ENCODE measurements at places on chromosomes 6 and 20.

- DNase-seq, result no peak
Measured at GRCh38 chr20:14925300-14925699, 587.9 kb upstream of the FLRT3 start.

- DNase-seq, result no peak
Measured at GRCh38 chr6:24899136-24899996, 36.4 kb downstream of the RIPOR2 start.

- no peak for DNase-seq
Measured at GRCh38 chr20:2380601-2381000, at the start of gene TGM6. Gene TGM6, plus strand, starts transcription at chr20:2380901. Its CDS starts 68 bp downstream, at chr20:2380969.

DNA sequence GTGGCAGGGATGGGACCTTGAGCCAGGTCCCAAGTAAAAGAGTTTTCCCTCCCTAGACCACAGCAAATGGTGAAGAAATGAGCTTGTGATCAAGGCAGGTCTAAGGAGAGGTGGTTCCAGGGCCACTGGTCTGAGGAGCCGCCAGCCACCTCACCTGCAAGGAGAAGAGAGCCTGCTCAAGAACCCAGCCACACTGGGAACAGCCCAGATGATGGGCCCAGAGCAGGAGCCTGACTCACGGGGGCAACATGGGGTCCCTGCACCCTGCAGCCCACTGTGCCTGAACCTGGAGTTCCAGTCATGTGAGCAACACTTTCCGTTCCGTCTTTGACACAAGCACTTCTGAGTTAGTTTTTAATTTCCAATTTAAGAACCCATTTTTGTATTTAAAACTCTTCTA is 204.5 kb upstream of the CDH4 start:
- no peak for DNase-seq

- DNase-seq, result no peak
Measured at GRCh38 chr6:133806382-133807140, 82.4 kb upstream of the TCF21 start.

DNA sequence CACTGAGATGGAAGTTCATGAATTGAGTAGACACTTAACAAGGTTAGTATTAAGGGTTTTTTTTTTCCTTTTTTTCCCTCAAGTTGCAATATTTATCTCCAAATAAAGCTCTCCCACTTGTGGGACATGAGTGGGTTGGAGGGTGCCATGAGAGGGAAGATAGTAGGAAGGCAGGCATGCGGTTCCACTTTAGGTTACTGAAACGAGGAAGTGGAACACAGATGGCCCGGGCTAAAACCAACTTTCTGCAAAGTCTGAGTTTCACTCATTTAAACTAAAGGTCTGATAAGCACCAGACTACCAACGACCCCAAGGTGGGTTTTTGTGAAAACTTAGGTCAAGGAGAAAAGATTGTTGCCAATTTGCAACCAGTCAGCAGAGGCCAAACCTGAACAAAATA is 42.2 kb downstream of the TBC1D7 start:
- no peak for DNase-seq

DNA sequence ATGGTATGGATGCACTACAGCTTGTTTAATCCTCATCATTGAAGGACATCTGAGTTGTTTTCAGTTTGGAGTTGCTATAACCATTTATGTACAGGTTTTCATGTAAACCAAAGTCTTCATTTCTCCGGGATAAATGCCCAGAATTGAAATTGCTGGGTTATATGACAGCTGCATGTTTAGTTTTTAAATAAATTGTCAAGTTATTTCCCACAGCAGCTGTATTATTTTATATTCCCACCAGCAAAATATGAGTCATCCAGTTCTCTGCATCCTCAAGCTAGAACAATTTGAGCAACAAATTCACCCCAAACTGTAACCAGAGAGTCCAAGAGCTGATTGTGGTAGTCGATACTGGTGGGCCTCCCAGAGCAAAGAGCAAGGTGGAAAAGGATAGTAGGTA is 161.0 kb upstream of the PRND start:
- no peak for DNase-seq

- DNase-seq, result peak; percentile 92
Measured at GRCh38 chr6:148760568-148761526, 14.0 kb downstream of the UST start.

GRCh38 chr6:11160199-11160598 is 48.7 kb upstream of the ERVFRD-1 start:
- DNase-seq, result no peak

- peak; percentile 57 for DNase-seq
Measured at GRCh38 chr20:59466107-59466815, 138.1 kb upstream of the PHACTR3 start.

DNA sequence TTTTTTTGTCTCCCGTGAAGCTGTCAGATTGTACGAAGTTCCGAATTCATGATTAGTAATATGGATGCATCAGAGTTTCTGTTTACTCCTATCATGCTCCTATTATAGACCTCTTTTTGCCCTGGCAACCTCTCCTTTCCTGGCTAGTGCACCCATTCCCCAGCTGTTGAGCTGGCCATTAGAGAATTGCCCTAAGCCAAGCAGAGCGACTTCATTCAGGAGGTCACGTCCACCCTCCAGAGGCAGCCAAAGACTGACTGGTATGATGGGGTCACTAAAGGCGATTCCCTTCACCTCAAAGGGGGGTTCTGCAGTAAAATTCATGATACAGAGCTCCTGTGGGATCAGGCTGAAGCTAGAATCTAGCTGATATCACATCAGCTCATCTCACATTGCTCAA is 351.9 kb downstream of the BTBD3 start:
- no peak for DNase-seq

DNA sequence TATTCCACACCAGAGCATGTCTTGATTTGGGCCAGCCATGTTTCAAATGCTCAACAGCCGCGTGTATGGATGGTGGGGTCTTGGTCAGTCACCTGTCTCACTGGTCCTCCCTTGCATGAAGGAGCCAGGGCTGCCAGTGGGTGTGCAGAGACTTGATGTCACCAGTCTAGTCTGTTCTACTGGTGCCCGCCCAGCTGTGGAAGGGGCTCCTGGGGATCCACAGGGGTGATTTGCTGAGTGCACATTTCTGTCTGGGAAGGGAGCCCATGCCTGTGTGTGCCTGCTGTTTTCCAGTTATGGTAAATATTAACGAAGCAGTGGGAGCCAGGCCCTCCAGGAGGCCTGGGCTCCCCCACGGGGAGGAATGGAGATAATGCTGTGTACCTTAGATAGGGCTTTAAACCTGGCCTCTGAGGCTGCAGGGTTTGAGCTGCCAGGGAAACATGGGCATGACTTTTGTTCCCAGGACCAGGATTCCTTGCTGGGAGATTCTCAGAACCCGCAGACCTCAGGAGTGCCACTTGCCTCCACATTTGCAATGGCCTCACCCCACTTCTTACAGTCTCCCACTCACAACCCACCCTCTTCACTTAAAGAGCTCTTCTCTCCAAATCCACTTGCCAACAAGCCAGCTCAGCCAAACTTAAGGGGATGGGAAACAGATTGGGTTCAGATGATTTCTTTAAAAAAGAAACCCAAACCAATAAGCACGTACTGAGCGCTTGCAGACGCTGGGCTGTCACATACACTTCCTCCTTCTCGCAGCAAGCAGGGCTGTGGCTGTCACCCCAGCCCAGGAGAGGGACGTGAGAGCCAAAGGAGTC is 54.1 kb downstream of the VEGFA start:
- no peak for DNase-seq

DNA sequence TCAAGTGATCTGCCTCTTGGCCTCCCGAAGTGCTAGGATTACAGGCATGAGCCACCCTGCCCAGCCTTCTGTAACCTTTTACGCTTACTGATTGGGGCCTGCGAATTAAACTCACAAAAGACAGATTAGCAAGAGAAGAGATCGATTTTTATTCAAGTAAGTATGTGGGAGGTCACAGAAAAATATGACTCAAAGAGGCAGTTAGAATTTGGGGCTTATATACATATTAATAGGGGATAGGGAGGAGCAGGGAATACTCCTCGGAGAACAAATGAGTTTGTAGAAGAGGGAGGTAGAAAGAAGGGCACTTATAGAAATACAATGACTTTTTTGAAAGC is 78.9 kb downstream of the CD24 start:
- DNase-seq, result no peak

GRCh38 chr20:34553366-34553867 is 5.1 kb upstream of the MAP1LC3A start:
- no peak for DNase-seq

- DNase-seq, result peak; percentile 80
Measured at GRCh38 chr20:58852543-58853271, at the start of gene GNAS. Gene GNAS, plus strand, starts transcription at chr20:58852716.

DNA sequence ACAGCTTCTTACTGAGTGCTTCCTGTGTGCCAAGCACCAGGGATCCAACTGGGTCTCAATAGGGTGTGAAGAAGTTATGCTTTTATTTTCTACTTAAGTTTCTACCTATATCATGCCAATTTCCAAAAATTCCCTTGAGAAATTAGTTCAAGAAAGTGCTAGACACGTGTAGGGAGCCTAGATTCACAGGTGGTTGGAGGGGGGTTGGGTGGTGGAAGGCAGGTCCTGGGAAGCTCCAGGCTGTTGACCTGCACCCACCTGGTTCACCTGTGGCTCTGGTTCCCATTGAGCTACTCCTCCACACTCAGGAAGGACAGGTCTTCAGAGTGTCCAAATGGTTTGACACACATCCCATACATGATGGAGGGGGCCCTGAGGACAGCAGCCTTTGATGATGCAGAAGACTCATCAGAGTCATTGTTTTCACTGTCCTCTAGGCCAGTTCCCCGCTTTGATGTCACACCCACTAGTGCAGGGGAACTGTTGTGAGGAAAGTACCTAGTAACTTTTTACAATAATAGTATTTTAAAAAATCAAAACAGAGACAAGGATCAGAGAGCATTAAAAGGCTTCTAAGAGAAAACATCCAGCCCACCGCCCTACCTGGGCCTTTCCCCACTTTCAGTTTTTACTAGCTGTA is 39.8 kb upstream of the MYL9 start:
- DNase-seq, result no peak

- no peak for DNase-seq
Measured at GRCh38 chr6:134712311-134712710, 237.6 kb downstream of the ALDH8A1 start.

DNA sequence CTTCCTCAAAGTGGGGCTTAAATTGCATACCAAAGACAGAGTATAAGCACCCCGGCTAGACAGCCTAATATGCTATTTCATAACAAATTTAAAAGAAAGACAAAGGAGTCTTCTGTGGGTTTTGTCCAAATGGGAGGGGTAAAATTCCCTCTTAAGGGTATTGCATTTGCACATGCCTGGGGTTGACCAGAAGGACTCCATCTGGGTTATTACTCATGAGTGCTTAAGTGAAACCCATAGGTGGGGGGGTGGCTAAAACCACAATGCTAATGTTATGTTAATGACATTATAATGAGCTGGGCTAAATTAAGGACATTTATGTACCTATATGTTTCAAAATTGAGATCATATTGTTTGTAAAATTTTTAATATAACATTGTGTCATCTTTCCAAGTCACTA is 15.0 kb downstream of the IMPG1 start:
- no peak for DNase-seq

GRCh38 chr6:13307508-13307995 is 20.8 kb downstream of the TBC1D7 start:
- no peak for DNase-seq

DNA sequence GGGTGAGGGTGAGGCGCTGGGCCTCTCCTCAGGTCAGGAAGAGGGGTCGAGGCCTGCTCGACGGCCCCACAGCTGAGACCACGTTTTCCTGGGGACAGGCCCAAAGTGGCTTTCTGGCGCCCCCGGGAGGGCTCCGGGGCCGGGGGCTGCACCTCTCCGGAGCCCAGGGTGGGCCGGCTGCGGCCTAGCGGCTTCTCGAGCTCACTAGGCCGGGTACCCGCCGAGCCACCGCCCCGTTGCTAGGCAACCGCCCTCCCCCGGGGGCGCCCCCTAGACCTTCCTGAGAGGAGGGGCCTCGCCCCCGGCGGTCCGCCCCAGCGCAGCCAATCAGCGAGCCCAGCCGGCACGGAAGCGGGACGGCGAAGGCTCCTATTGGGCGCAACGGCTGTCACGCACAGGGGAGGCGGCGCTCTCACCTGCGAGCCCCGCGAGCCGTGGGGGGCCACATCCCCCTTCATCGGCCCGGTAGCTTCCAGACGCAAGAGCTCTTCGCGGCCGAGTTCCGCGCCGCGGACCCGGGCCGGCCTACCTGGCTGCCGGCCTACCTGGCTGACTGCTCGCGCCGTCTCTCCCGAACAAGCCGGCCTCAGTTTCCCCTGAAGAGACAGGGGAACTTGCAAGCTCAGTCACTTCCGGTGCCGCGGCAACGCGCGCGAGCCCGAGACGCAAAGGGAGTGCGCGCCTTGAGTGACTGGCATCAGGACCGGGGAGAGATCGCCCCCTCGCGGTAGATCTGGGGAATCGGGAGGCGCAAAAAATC is 831 bp upstream of the BCL2L1 start:
- DNase-seq, result peak; percentile 100

- DNase-seq, result no peak
Measured at GRCh38 chr20:37319151-37319671, 26.7 kb upstream of the SRC start.

DNA sequence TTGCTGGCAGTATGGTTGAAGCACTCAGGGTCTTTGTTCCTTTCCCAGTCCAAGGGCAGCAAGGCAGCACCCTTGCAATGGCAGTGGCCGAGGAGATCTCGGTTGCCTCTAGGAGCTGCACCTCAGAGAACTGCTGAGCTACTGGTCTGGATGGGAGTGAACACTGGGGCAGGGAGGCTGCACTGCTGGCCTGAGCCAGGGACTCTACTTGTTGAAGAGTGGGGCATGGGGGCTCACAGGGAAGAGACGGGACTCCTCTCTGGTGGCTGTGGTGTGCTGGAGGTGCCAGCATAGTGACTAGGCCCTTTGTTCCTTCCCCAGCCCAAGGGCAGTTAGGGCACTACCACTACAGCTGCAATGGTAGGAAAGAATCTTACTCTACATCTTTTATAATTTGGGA is 203.0 kb downstream of the ZDHHC14 start:
- DNase-seq, result no peak

DNA sequence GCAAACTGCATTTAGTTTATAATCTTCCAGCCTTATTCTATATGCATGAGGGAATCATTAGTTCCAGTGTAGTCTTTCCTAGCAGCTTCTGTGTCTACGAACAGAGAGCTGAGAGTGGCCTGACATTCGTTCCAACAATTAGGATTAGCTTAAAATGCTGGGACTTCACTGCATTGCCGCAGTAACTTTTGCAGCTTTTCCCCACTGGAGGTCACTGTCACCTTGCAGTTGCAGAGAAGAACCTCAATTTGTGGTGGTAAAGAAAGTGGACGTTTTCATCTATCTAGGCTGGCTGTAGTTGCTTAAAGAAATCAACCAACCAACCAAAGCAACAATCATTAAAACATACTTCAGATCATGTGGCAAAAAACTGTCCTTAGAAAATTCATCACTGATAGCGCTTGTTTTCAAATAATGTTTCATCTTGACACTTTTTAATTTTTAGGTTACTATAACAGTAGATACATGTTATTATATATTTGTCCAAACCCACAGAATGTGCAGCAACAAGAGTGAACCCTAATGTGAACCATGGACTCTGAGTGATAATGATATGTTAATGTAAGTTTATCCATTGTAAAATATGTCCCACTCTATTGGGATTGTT is 12.2 kb downstream of the MYLK4 start:
- DNase-seq, result no peak

- no peak for DNase-seq
Measured at GRCh38 chr6:144346719-144347447, 61.7 kb downstream of the UTRN start.

GRCh38 chr20:48295445-48295903 is 510.2 kb upstream of the SULF2 start:
- DNase-seq, result no peak

- DNase-seq, result no peak
Measured at GRCh38 chr6:154247119-154247861, 109.3 kb downstream of the IPCEF1 start.

Data from spleen (tissue), 13 donors.